ENCODE measurements at places on chromosomes 13 and 19. TPM values are rescaled to one million over a fixed set of nuclear protein-coding genes. Genes with fewer than 3 reads are reported as not detected.

The KIR2DL3 gene
- total RNA-seq: not detected

GRCh38 chr19:45078390-45079062 lies 534 bp upstream of the GEMIN7 start:
- peaks cover 14% of the 10 kb centered on the region for H3K27me3 ChIP-seq
- H3K36me3 ChIP-seq: peaks cover 23% of the 10 kb centered on the region
- DNase-seq: no peak
- peaks cover 32% of the 10 kb centered on the region for H3K4me1 ChIP-seq
- H3K27ac ChIP-seq: no peak overlapping the region

GRCh38 chr13:89749888-89750287 lies 1597.6 kb upstream of the MIR17HG start:
- no peaks in the 10 kb centered on the region for H3K27me3 ChIP-seq
- no peaks in the 10 kb centered on the region for H3K36me3 ChIP-seq
- H3K4me1 ChIP-seq: no peaks in the 10 kb centered on the region

- H3K27ac ChIP-seq: peak within 1 kb of the TSS; percentile 90
- peak within 1 kb of the TSS; percentile 63 for H3K4me3 ChIP-seq
- peak; percentile 94 for DNase-seq
- peaks cover 10% of the 10 kb centered on the region for H3K4me1 ChIP-seq
- no peaks in the 10 kb centered on the region for H3K36me3 ChIP-seq
- no peaks in the 10 kb centered on the region for H3K27me3 ChIP-seq
Measured at GRCh38 chr13:23570099-23570920, at the start of gene TNFRSF19. TSS of gene TNFRSF19 (plus strand) at chr13:23570412. CDS start at chr13:23590184, 19,772 bp downstream.

The BEST2 gene
- total RNA-seq: not detected

DNA sequence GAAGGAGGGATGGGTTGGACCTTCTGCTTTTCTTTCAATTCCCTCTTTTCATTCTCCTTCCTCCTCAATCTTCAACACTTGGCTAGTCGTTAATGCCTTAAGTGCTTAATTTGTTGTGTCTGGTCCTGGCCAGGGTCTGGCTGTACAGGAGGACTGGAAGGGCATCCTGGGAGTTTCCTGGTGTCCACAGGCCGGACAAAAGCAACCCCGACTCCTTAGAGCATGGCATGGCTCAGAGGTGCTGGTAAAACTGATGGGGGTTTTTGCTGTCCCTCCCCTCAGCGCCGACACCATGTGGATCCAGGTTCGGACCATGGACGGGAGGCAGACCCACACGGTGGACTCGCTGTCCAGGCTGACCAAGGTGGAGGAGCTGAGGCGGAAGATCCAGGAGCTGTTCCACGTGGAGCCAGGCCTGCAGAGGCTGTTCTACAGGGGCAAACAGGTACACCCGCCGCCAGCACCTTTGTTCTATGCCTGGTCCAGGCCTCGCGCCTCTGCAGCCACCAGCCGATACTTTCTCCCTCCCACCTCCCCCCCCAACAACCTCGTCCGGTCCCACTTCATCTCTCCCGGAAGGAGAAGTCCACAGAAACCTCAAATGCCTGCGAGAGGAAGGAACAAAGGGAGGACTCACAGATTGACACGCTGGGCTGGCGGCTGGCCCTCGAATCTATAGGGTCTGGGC lies 1.4 kb downstream of the UHRF1 start:
- H3K27ac ChIP-seq: no peak overlapping the region
- peaks cover 3% of the 10 kb centered on the region for H3K36me3 ChIP-seq
- H3K27me3 ChIP-seq: no peaks in the 10 kb centered on the region
- DNase-seq: no peak
- peak overlapping the region; percentile 52 for H3K4me3 ChIP-seq

DNA sequence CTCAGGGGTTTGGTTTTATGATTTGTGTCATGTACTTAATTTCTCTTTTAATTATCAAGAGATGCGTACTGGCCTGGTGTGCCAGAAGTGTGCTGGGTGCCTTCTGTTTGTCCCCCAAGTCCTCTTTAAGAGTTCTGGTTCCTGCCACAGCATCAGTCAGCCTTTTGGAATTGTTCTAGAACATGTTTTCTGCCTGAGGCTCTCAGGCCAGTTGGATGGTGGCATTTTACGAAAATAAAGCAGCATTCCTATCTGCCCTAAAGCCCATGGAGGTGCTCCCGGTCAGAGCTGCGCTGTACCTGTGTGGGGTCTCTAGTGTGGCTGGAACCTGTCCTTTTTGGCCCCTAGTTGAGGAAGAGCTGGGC lies 54.1 kb downstream of the TSSK6 start:
- DNase-seq: no peak
- H3K4me1 ChIP-seq: peaks cover 70% of the 10 kb centered on the region
- no peak overlapping the region for H3K4me3 ChIP-seq
- peaks cover 15% of the 10 kb centered on the region for H3K36me3 ChIP-seq

The PABPC3 gene
- 0.28 TPM for total RNA-seq

DNA sequence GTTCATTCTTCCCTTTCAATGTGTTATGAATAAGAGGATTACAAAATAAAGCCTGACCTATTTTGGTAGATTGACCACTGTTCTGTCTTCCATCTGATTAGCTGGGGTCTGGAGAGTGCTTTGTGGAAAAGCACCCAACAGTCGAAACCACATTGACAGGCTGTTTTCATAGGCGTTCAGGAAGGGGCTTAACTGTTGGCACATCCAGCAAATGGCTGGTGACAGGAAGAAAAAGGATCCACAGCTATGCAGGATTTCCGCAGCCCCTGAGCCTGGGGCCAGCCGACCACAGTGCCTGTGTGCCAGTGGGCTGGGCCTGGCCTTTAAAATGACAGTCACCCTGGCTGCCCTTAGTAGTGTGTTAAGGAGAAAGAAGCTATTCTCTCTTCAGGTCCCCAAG lies 113.3 kb downstream of the SIPA1L3 start:
- no peak overlapping the region for H3K4me3 ChIP-seq
- DNase-seq: no peak
- H3K4me1 ChIP-seq: peaks cover 26% of the 10 kb centered on the region
- no peak overlapping the region for H3K27ac ChIP-seq

- H3K27me3 ChIP-seq: no peaks in the 10 kb centered on the region
- no peaks in the 10 kb centered on the region for H3K36me3 ChIP-seq
Measured at GRCh38 chr19:38274739-38275138, 10.4 kb downstream of the SPINT2 start.

GRCh38 chr13:94387047-94387446 lies 92.4 kb downstream of the DCT start:
- H3K27ac ChIP-seq: no peak overlapping the region
- no peaks in the 10 kb centered on the region for H3K36me3 ChIP-seq
- H3K27me3 ChIP-seq: no peaks in the 10 kb centered on the region
- H3K4me3 ChIP-seq: no peak overlapping the region
- no peak for DNase-seq

DNA sequence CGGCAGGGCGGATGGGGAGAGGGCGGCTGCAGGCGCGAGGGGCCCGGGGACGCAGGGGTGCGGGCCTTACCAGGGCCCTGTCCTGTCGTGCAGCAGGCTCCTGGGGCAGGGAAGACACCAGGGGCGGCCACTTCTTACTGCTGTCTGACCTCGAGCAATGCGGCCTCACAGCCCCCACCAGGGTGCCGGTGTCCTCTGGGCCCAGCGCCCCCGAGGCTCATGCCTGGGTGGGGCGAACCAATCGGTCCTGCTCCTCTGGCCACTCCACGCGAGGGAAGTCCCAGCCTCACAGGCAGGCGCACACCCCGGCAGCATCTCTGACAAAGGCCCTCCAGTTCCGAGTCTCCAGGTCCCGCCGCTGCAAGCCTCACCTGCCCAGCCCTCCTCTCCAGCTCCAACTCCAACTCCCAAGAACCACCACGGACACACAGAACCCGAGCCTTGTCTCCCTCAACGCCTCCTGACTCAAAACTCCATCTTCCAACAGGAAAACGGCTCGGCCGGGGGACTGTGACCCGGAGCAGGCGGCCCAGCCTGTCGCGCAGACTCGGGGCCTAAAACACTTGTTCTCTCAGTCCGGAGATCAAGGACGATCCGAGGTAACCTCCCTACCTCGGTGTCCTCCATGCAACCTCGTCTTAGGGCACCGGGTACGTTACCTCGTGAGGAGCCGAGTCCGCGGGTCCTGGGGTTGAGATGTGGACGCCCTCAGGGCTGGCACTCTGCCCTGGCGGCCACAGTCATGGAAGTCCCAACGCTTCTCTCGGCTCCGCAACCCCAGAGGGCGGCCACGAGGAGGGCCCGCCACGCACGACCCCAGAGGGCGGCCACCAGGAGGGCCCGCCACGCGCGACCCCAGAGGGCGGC lies 6.5 kb downstream of the FGF22 start:
- H3K4me3 ChIP-seq: no peak overlapping the region
- H3K36me3 ChIP-seq: peaks cover 95% of the 10 kb centered on the region
- H3K4me1 ChIP-seq: no peaks in the 10 kb centered on the region
- H3K27me3 ChIP-seq: no peaks in the 10 kb centered on the region
- DNase-seq: no peak
- H3K27ac ChIP-seq: no peak overlapping the region

DNA sequence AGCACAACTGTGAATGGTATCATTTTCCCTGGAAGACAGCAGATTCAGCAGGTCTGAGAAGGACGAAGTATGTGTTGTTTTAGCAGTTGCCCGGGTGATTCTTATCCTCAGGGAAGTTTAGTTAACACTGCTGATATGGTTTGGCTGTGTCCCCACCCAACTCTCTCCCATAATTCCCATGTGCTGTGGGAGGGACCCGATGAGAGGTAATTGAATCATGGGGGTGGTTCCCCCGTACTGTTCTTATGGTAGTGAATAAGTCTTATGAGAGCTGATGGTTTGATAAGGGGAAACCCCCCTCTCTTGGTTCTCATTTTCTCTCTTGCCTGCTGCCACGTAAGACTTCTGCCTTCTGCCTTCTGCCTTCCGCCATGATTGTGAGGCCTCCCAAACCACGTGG lies 81.0 kb upstream of the UBAC2 start:
- H3K4me1 ChIP-seq: no peaks in the 10 kb centered on the region
- no peaks in the 10 kb centered on the region for H3K27me3 ChIP-seq
- no peak overlapping the region for H3K27ac ChIP-seq
- no peaks in the 10 kb centered on the region for H3K36me3 ChIP-seq

The MAST1 gene
- 12.2 TPM for total RNA-seq

The CALR3 gene
- 0.20 TPM for total RNA-seq

- peaks cover 21% of the 10 kb centered on the region for H3K4me1 ChIP-seq
- no peaks in the 10 kb centered on the region for H3K36me3 ChIP-seq
- no peak overlapping the region for H3K4me3 ChIP-seq
- no peak for DNase-seq
- H3K27ac ChIP-seq: no peak overlapping the region
Measured at GRCh38 chr19:35845215-35846037, 6.9 kb downstream of the NPHS1 start.

The ZNF69 gene
- 17.2 TPM for total RNA-seq

The ZNF468 gene
- total RNA-seq: 25.6 TPM

GRCh38 chr13:111862836-111863815 lies 203.8 kb upstream of the SOX1 start:
- H3K27me3 ChIP-seq: no peaks in the 10 kb centered on the region
- H3K36me3 ChIP-seq: no peaks in the 10 kb centered on the region
- H3K4me3 ChIP-seq: no peak overlapping the region
- H3K4me1 ChIP-seq: no peaks in the 10 kb centered on the region

The CPB2 gene
- not detected for total RNA-seq

DNA sequence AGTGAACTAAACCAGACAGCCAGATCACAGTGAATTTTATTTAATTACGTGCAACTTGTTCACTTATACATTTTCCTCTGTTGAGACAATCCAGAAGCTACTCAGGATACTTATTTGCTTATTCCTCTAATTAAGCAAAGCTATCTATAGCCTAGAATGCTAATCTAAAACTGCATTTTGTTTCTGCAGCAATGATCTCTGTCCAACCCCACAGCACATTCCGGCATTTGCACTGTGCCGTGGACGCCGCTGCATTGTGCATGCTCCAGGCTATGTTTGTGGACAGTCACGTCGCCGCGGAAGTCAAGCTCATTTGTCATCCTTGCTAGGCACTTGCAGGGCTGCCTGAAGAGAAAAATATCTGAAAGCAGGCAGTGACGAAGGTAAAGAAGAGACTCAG lies 406.9 kb downstream of the RFC3 start:
- DNase-seq: no peak
- H3K4me1 ChIP-seq: no peaks in the 10 kb centered on the region
- no peak overlapping the region for H3K27ac ChIP-seq
- no peaks in the 10 kb centered on the region for H3K36me3 ChIP-seq

DNA sequence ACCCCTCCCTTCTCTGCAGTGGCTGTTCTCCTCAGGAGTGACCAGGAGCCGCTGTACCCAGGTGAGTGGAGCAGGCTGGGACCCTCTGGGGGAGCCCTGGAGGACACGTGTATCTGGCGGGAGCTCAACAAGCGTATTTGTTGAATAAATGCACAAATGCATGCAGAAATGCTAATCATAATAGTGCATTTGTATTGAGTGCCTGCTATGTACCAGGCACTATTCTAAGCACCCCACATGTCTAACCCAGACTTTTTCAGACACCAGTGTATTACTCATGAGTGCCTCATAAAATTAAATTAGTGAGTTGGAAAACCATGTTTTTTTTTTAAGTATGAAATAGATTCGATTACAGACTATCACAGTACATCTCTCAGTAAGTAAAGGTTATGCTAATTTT lies 7.9 kb downstream of the HPN start:
- peaks cover 9% of the 10 kb centered on the region for H3K4me1 ChIP-seq
- no peak overlapping the region for H3K4me3 ChIP-seq
- DNase-seq: no peak
- H3K27ac ChIP-seq: no peak overlapping the region
- H3K36me3 ChIP-seq: no peaks in the 10 kb centered on the region
- H3K27me3 ChIP-seq: no peaks in the 10 kb centered on the region

The KMT5C gene
- 7.0 TPM for total RNA-seq

GRCh38 chr13:106372199-106373155 lies 163.0 kb downstream of the EFNB2 start:
- H3K36me3 ChIP-seq: no peaks in the 10 kb centered on the region
- H3K4me3 ChIP-seq: no peak overlapping the region
- no peaks in the 10 kb centered on the region for H3K27me3 ChIP-seq

DNA sequence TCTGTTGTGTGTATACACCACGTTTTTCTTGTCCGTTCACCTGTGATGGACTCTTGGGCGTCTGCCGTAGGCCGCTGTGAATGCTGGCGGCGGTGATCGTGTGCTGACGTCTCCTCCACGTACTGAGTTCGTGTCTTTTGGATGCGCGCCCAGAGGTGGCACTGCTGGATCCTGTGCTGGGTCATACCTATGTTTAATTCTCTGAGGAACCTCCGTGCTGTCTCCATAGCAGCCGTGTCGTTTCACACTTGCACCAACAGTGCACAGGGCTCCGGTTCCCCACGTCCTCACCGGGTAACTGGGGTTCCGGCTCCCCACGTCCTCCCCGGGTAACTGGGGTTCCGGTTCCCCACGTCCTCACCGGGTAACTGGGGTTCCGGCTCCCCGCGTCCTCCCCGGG lies 56.2 kb downstream of the ATP11A start:
- peaks cover 3% of the 10 kb centered on the region for H3K27me3 ChIP-seq
- H3K4me3 ChIP-seq: no peak overlapping the region
- no peak overlapping the region for H3K27ac ChIP-seq
- H3K36me3 ChIP-seq: no peaks in the 10 kb centered on the region
- DNase-seq: no peak
- H3K4me1 ChIP-seq: peaks cover 20% of the 10 kb centered on the region

DNA sequence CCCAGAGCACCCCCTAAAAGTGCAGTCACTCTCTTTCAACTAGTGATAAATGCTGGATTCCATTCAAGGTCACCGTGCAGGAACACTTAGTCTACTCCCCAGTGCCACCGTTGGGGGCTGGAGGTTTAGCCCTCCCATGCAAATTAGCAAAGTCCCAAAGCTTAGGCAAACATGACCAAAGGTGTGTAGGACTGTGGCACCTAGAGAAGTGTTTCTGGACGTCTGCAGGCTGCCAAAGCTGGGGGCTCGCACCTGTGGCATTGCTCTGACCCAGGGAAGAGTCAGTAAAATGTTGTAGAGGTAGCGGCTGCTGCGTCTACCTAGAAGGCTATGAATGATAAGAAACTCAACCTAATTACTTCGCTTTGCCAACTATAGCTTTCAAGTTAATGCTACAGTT lies 13.9 kb downstream of the COL4A1 start:
- H3K36me3 ChIP-seq: no peaks in the 10 kb centered on the region
- no peak overlapping the region for H3K4me3 ChIP-seq
- no peak for DNase-seq
- peaks cover 2% of the 10 kb centered on the region for H3K27me3 ChIP-seq
- no peak overlapping the region for H3K27ac ChIP-seq

Measured in spinal cord (tissue), 10 donors.